ENCODE measurements at places on chromosomes 1 and 21. TPM values are rescaled to one million over a fixed set of nuclear protein-coding genes. Genes with fewer than 3 reads are reported as not detected.

DNA sequence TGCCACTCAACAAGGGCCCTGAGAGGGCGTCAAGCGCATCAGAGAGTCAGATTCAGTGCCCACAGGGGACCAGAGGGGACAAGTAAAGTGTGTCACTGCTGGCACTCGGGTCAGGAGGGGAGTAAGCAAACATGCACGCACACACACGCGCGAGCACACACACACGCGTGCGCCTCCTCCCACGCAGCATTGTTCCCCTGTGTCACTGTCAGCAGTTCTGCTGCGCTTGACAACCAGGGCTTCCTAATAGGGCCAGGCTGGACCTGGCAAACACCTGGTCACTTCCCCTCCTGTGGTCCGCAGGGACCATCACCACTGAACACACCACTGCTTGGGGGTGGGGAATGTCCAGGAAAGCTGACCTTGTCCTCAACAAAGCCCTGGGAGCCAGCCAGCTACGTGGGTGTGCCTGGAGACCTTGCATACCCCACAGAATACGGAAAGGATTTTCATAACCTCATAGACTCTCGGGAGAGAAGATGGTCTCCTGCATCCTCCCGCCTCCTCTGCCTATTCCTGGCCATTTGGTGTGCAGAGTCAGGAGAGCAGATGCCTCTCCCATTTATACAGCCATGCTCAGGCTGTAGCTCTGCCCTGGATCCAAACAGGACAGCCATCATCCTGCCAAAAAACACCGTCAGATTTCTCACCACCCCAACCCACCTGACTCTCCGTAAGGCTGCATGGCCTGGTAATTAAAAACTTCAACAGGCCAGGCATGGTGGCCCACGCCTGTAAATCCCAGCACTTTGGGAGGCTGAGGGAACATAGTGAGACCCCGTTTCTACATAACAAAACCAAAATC, 73.2 kb downstream of the SSBP3 start:
- H3K27me3 ChIP-seq: no peaks in the 10 kb centered on the region
- H3K27ac ChIP-seq: peak overlapping the region; percentile 87
- DNase-seq: no peak

GRCh38 chr1:151347523-151348246, 633 bp upstream of the RFX5 start:
- no peaks in the 10 kb centered on the region for H3K36me3 ChIP-seq
- H3K4me3 ChIP-seq: peak overlapping the region; percentile 65
- no peak for DNase-seq

Gene SPRR2A
- 74.6 TPM for total RNA-seq

- no peak overlapping the region for H3K27ac ChIP-seq
- no peaks in the 10 kb centered on the region for H3K36me3 ChIP-seq
- no peaks in the 10 kb centered on the region for H3K27me3 ChIP-seq
- no peak overlapping the region for H3K4me3 ChIP-seq
- DNase-seq: no peak
Observed at GRCh38 chr1:20893931-20894330, 106.8 kb upstream of the HP1BP3 start.

DNA sequence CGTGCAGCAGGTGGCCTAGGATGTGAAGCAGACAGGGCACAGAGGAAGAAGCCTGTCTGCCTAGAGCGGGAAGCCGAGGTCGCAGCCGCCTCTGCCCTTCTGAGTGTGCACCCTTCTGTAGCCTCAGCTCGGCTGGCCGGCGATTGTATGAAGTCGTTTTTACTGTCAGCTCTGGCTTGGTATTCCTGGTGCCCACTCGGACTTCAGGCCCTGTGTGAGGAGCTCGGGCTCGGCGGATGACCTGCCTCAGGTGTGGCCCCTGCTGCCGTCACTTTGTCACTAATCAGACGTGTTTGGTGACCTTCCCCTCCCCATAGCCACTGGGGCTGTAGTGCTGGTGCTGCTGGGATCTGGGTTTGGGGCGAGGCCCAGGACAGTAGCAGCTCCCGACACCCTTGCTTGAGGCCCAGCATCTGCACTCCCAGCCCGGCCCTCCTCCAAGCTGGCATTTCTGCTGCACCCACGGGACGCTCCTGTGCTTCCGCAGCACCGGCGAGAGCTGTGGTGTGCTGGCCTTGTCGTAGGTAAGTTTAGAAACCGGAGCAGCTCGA, 18.1 kb downstream of the SLX9 start:
- H3K4me3 ChIP-seq: no peak overlapping the region
- H3K27ac ChIP-seq: peak overlapping the region; percentile 67
- H3K27me3 ChIP-seq: no peaks in the 10 kb centered on the region

Gene ITLN2
- total RNA-seq: 2.0 TPM

DNA sequence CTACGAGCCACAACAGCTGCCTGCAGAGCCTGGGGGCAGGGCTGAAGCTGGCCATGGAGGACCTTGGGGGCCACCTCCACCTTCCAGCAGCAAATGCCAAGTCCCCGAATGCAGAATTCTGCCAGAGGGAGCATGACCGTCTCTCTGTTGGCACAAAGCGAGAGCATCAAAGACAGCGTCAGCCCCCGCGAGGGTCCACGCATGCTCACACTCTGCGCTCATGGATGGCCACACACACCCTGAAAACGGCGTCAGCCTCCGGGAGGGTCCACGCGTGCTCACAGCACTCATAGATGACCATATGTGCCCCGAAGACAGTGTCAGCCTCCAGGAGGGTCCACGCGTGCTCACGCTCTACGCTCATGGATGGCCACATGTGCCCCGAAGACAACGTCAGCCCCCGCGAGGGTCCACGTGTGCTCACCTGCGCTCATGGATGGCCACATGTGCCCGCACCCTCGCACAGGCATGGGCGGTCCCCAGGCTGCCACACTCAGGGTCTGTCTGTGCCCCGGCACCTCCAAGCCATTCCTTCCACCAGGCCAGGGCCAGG, 46.5 kb downstream of the MORN1 start:
- no peak overlapping the region for H3K27ac ChIP-seq
- H3K36me3 ChIP-seq: no peaks in the 10 kb centered on the region
- DNase-seq: no peak
- no peaks in the 10 kb centered on the region for H3K27me3 ChIP-seq
- no peaks in the 10 kb centered on the region for H3K4me1 ChIP-seq
- no peak overlapping the region for H3K4me3 ChIP-seq

Gene HSF2BP
- total RNA-seq: 2.7 TPM

GRCh38 chr1:69824932-69825331, 257.2 kb downstream of the LRRC7 start:
- DNase-seq: no peak
- H3K27ac ChIP-seq: no peak overlapping the region
- H3K4me1 ChIP-seq: no peaks in the 10 kb centered on the region
- no peaks in the 10 kb centered on the region for H3K36me3 ChIP-seq

Gene TESK2
- 13.5 TPM for total RNA-seq

Gene TINAGL1
- total RNA-seq: 142 TPM

DNA sequence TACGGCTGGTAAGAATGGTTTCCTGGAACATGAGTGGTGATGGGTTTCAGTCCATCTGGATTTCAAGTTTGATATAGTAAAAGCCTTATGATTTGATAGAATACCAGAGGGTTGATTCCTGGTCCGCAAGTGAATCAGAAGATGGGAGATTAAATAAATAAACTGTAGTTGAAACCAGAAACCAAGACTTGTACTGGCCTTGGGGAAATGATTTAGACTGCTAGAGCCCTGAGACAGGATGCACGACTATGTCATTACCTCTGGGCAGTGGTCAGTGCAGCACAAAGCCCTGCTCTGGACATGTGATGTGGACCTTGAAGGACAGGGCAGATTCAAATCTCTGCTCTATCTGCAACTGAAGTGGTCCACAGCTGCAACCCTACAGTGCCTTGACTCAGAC, 15.6 kb upstream of the FMOD start:
- H3K27me3 ChIP-seq: no peaks in the 10 kb centered on the region
- no peak overlapping the region for H3K4me3 ChIP-seq
- DNase-seq: no peak
- peaks cover 21% of the 10 kb centered on the region for H3K4me1 ChIP-seq
- H3K27ac ChIP-seq: no peak overlapping the region

DNA sequence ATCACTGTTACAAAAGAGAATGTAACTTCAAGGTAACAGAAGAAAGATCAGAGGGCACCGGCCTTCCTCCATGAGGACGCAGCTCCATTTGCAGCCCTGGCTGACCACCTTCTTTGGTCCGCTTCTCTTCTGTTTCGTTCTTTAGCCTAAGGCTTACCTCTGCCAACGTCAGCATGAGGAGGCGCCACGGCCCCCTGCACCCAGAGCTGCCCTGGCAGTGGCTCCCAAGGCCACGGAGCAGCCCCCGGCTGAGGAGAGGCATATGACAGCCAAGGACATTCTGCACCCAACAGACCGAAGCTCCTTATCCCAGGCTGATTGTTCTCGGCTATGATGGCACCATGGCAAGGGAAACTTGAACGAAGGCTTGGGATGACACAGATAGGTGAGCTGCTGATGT, 250.3 kb downstream of the TOMM20 start:
- H3K4me3 ChIP-seq: no peak overlapping the region
- no peaks in the 10 kb centered on the region for H3K27me3 ChIP-seq
- no peaks in the 10 kb centered on the region for H3K36me3 ChIP-seq
- peaks cover 12% of the 10 kb centered on the region for H3K4me1 ChIP-seq

GRCh38 chr1:187051618-187052232, 223.0 kb downstream of the PLA2G4A start:
- H3K4me3 ChIP-seq: no peak overlapping the region
- no peaks in the 10 kb centered on the region for H3K4me1 ChIP-seq
- H3K27me3 ChIP-seq: no peaks in the 10 kb centered on the region
- H3K27ac ChIP-seq: no peak overlapping the region
- no peaks in the 10 kb centered on the region for H3K36me3 ChIP-seq

Gene TRIM67
- total RNA-seq: not detected

- H3K27ac ChIP-seq: no peak overlapping the region
- no peaks in the 10 kb centered on the region for H3K36me3 ChIP-seq
- H3K4me3 ChIP-seq: no peak overlapping the region
- no peak for DNase-seq
- H3K27me3 ChIP-seq: no peaks in the 10 kb centered on the region
- H3K4me1 ChIP-seq: no peaks in the 10 kb centered on the region
Observed at GRCh38 chr1:234397732-234398131, 24.5 kb downstream of the COA6 start.

- no peaks in the 10 kb centered on the region for H3K36me3 ChIP-seq
- peaks cover 77% of the 10 kb centered on the region for H3K4me1 ChIP-seq
- no peaks in the 10 kb centered on the region for H3K27me3 ChIP-seq
- peak overlapping the region; percentile 5 for H3K4me3 ChIP-seq
- peak overlapping the region; percentile 49 for H3K27ac ChIP-seq
- no peak for DNase-seq
Observed at GRCh38 chr1:8395433-8395866, 77.5 kb downstream of the SLC45A1 start.

DNA sequence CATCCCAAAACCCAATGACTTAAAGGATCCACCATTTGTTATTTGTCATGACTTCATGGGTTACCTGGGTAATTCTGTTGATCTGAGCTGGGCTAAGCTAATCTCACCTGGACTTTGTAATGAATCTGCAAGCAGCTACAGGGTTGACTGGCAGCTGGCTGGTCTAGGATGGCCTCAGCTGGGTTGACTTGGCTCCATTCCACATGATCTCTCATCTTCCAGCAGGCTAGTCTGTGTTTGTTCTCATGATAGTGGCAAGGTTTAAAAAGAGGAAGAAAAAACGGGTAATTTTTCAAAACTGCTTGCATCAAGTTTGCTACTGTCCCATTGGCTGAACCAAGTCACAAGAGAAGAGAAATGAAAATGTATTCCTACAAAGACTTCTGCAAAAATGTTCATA, 24.8 kb upstream of the ZMYM4 start:
- H3K4me1 ChIP-seq: no peaks in the 10 kb centered on the region
- no peak overlapping the region for H3K27ac ChIP-seq
- H3K27me3 ChIP-seq: no peaks in the 10 kb centered on the region
- H3K4me3 ChIP-seq: no peak overlapping the region
- H3K36me3 ChIP-seq: no peaks in the 10 kb centered on the region

Data from vagina (tissue), 2 donors.